Umbilical cord (tissue), 2 donors: ENCODE measurements at places on chromosomes 11 and 22.

DNA sequence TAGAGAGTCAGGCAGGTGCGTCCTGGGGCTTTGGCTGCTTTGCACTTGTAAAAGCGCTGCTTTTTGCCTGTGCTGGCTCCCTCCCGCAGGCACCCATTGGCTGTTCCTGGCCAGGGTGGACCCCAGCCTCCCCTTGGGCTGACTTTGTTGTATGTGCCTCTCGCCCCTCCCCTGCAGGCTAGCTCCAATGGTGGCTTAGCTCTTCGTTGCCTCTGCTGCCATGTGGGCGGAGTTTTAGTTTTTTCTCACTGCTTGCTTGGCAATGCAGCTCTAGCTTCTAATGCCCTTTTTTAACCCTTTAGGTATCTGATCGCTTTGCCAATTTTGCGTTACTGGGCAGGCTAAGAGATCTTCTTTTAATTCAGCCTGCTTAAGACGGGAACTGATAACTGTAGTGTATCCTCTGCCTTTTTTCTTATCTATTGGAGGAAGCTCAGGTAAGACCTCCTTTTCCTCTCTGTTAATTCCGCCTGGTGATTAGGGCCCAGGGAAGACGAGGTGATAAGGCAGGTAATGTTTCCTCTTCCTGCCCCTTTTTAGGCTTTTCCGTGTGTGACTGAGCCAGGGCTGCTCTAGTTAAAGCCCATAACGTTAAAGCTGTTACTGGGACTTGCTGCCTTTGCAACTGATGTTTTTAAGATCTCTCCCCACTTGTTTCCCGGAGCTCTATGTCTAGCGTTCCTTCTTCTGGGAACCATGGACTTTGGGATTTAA, 11.7 kb upstream of the GLYATL1 start:
- DNase-seq = peak; percentile 55

DNA sequence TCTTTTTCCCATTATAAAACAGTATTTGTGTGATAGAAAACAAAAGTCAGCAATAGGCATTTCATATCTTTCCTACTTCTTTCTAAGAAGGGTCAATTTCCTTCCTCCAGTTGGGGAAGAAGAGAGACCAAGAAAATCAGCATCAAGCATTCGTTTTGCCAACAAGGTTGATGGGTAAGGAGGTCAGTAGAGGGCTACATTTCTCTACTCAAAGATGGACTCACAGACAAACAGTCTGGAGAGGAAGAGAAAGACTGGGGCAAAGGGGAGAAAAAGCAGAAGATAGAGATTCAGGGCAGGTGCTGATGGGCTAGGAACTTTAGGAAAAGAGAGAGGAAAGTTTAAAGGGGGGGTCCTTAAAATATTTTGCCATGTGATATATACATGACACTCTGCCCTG, 8.6 kb upstream of the MTNR1B start:
- no peak for DNase-seq

DNA sequence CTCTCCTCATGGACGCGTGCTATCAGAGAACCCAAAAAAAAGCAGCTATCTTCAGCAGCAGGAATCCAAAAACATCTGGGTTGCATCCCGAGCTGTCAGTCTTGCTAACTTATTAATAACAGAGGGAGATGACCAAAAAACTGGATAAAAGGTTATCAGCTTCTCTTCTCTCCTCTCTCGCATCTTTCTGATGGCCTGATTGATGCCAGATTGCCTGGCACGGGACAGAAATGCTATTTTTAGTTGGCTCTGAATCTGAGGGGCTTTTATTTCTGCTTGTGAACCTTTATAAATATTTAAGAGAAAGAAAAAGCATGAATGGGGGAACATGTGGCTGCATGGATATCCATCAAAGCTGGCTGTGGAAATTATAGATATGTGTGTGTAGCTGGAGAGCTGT, 230.3 kb downstream of the ETS1 start:
- peak; percentile 79 for DNase-seq

DNA sequence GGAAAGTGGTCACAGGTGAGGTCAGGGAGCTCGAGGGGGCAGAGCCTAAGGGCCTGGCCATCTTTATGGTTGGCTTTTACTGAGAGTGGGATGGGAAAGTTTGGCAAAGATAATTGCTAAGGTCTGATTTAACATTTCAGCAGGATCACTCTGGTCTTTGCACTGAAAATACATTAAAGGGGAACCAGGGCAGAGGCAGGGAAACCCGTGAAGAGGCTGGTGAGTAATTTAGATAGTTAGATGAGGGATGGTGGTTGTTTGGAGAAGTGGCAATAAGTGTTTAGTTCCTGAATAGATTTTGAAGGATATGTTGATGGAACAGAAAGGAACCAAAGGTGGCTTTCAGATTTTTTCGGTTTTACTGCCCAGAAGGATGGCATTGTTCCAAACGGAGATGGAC, 50.8 kb downstream of the SCN3B start:
- no peak for DNase-seq

DNA sequence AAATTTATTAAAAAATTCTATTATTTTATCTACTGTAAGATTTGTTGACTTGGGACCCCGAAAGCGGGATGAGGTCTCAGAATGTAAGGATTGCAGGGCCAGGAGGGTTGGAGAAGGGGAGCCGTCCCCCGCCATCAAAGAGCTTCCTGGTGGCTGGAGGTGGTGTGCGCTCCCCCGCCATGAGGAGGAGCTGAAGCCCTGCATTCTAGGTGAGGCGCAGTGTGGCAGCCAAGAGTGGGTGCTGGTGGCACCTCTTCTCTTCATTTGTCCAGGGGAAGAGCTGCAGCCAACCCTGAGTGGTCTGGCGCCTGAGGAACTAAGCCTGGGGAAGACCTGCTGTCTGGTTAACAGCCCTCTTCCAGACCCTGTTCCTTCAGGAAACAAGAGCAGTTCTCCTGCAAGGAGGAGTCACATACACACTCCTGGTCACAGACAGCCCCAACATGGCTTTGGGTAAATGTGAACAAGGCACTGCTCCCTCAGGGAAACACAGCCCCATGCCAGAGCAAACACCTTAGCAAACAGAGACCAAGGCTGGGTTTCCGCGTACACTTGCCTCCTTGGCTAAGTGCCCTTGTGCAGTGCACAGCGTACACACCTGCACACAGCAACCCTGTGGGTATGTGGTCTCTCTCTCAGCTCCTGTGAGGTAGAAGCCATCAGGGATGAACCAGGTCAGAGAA, 17.3 kb downstream of the RTN4RL2 start:
- DNase-seq = no peak

DNA sequence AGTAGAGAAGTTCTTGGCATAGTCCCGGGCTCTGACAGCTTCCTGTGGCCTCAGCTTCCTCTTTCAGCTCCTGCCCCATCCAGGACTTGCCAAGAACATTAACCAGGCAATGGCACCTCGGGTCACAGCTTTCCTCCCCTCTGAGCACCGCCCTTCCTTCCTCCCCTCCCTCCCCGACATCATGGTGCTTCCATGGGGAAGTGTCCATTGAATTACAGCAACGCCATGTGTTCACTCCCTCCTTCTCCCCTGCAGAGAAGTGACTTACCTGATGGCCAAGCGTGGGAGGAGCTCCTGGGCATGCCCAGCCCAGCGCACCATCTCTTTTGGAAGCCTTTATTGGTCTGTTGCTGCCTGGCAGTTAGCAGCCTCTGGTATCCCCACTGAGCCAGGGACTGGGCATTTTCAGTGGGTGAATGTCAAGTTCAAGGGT, 25.8 kb upstream of the DAGLA start:
- DNase-seq = no peak
